NCI-H774 (cell line): ENCODE measurements at places on chromosomes 1 and 21.

- no peak for DNase-seq
These were observed 51.9 kb upstream of the PPP2R5A start for GRCh38 chr1:212233321-212233720.

GRCh38 chr1:32216566-32216965 lies 5.6 kb downstream of the TMEM234 start:
- DNase-seq = no peak

GRCh38 chr21:42175110-42175710 lies 43.7 kb upstream of the ABCG1 start:
- DNase-seq = no peak

DNA sequence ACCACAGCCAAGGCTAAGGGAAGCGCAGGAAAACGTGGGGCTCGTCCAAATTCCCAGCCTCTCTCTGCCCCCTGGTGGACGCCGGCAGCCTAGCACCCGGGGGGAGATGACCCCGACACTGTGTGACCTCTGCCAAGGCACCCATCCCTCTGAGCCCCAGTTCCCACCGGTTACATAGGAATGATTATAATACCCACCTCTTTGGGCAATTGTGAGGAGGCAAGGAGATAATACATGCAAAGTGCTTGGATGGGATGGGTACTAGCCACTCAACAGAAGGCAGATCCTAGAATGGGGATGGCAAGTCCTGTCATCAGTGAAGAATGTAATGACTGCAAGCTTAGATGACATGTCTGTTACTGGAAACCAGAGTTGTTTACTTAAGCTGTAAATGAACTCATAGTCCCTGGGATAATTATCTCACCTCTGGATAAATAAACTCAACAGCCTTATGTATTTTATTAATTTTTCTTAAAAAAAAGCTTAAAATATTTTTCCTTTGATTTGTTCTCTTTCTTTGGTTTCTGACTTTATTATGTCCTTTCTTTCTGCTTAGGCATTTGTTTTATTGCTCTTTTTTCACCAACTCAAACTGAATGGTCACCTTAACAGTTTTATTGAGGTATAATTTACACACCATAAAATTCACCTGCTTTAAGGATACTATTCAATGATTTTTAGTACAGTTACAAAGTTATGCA lies 11.3 kb upstream of the BMP8B start:
- DNase-seq = peak; percentile 65

GRCh38 chr1:174788981-174789380 lies 210.8 kb upstream of the CACYBP start:
- no peak for DNase-seq

GRCh38 chr1:90854397-90854924 lies 137.4 kb upstream of the BARHL2 start:
- DNase-seq = no peak

DNA sequence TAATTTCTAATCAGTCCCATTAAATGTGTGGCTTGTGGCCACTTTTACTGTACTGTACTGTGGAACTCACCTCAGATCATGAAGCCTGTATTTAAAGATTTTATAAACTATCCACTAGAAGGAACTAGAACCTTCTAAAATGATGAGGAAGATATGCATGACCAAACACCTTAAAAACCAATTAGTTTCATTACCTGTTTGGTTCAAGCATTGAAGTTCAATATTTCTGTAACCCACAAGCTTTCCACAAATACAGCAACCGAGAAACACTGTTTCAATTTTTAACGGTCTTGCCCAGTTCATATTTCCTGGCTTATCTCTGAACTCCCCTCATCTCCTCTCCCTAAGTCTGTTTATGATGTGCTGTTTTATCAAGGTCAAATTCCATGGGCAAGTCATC lies 264.3 kb upstream of the PLD5 start:
- DNase-seq = no peak

GRCh38 chr1:7470904-7471638 lies 300.0 kb upstream of the VAMP3 start:
- no peak for DNase-seq

DNA sequence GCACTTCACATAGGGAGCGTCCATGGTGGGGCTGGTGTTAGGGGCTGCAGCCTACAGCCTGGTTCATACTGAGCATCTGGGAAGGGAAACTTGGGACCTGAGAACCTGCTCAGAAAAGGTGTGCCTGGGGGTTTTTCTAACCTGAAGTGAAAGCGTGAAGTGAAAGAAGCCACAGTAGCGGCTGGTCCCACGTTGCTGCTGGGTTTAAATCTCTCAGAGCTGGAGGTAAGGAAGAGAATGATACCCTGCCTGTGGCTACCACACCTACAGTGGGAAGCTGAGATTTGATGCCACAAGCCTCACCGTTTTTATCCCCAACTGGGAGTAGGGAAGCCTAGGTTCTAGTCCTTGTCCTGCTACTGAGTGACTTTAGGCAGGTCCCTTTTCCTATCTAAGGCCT lies 21.0 kb upstream of the FUCA1 start:
- DNase-seq = no peak

- no peak for DNase-seq
These were observed 87.2 kb upstream of the CNIH3 start for GRCh38 chr1:224528900-224529299.

- no peak for DNase-seq
These were observed 509 bp downstream of the NVL start for GRCh38 chr1:224329484-224329841.

- DNase-seq = peak; percentile 28
These were observed 13.4 kb downstream of the SWT1 start for GRCh38 chr1:185170291-185170848.

DNA sequence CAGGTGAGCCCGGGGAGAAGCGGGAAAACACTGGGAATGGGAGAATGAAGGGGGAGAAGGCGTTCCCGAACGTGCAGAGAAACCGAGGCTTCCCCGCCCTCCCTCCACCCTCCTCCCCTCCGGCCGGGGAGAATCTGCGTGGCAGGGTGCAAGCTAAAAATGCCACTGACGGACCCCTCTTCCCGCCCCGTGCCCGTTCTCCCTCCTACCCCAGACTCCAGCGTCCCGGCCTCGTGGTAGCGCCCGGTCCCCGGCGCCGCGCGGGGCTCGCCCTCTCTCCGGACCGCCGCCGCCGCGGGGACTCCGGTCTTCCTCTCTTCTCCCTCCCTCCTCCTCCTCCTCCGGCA lies 81.6 kb upstream of the AK4 start:
- no peak for DNase-seq

GRCh38 chr1:81192647-81193642 lies 607.8 kb upstream of the ADGRL2 start:
- DNase-seq = no peak

- DNase-seq = peak; percentile 95
These were observed at the start of gene C1orf210 for GRCh38 chr1:43285269-43285990. TSS of gene C1orf210 (minus strand) at chr1:43285581. CDS start at chr1:43283270, 2,311 bp downstream.

GRCh38 chr1:217568200-217568599 lies 62.7 kb downstream of the GPATCH2 start:
- DNase-seq = no peak

DNA sequence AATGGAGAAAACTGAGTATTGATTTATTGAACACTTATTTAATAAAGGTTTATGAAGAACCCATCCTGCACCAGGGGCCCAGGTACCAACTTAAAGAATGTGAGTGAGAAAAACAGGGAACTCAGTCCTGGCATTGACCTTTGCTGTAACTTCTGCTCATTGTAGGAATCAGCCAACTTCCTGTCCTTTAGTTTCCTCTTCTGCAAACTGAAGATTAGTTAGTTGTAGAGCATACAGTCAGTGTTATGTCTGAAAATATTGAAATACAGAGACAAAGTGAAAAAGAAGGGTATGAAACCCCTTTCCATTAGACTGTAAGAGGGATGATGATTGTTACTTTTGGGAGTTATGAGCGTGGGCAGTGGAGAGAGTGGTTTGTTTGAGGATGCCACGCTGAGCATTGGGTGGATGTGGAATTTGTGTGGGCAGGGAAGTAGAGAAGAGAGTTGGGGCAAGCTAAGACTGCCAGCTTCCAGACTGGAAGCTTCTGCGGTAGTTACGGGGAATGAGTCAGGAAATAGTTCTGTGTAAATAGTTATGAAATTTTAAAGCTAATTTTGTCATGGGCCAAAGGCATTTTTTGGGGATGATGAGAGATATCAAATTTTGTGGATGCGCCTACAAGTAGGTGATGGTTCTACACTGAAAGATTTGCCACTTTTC lies 89.2 kb downstream of the GPR88 start:
- DNase-seq = no peak

DNA sequence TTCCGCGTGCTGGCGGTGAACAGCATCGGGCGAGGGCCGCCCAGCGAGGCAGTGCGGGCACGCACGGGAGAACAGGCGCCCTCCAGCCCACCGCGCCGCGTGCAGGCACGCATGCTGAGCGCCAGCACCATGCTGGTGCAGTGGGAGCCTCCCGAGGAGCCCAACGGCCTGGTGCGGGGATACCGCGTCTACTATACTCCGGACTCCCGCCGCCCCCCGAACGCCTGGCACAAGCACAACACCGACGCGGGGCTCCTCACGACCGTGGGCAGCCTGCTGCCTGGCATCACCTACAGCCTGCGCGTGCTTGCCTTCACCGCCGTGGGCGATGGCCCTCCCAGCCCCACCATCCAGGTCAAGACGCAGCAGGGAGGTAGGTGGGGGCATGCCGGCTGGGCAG lies 58.8 kb upstream of the KDM4A start:
- DNase-seq = no peak

DNA sequence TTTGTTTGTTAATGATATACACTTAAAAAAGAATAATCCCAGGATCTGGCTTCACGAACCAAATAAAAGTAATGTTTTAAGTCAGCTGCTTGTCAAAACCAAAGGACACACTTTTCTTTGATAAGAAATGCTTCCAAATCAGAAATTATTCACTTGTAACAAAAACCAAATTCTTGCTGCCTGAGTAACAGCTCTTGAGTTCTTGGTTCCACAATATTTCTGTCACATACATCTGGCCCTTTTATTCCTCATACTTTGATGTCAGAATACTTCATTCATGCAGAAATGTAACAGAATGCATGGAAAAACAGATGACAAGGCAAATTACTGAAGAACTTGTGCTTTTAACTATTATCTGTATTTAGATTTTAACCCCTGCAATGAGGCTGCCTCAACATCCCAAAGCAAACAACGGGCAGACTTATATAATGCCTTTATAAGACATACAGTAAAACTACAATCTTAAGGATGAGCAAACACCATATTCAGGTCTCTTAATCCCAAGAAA lies 1.5 kb downstream of the VAMP4 start:
- DNase-seq = no peak

GRCh38 chr1:177858332-177858821 lies 111.5 kb downstream of the SEC16B start:
- DNase-seq = peak; percentile 48

- DNase-seq = no peak
These were observed 24.3 kb upstream of the UAP1 start for GRCh38 chr1:162537216-162537615.

DNA sequence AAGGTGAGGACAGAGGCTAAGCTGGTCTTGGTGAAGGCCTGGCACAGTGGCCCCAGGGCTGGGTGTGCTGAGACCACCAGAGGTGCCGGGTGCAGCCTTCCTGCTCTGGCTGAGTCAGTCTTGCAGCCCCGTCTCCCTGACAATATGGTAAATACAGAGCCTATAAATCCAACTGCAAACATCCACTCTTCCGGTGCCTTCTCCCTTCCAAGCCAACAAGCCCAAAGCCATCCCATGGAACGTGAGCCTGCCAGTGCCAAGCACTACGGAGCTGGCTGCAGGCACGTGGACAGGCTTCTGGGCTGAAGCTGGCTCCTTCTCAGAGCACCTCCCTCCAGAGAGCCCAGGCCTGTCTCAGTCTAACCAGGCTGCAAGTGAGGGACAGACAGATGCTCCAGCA lies 70.0 kb downstream of the TRABD2B start:
- peak; percentile 14 for DNase-seq

GRCh38 chr1:207049974-207050391 lies 1.0 kb downstream of the YOD1 start:
- no peak for DNase-seq

DNA sequence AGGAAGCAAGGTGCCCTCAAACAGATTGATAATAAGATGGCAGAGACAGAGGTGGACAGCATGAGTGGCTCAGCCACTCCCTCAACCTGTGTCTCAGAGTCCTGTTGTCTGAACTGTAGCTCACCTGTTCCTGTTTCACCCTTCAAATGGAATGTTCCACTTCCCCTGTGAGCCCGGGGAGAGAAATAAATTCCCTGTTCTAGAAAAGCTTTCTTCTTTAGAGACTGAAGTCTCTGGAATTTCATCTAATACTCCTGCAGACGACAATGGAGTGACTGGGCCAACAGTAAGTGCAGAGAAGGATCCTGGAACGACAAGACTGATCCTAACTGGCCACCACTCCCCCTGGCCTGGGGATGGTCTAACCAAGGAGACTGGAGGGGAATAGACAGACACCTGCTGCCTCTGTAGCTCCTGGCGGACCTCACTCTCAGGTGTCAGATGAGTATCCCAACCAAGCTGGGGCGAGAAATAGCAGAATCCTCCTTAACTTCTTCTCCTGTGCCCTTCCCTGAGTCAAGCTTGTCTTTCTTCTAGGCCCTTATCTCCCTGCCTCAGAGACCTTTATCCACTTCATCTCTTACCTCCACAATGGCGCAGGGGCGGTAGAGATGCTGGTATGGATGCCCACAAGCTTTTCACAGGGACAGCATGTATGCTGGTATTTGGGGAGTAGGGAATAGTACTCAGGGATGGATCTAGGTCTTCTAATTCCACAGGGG lies 45.4 kb downstream of the PLEKHA6 start:
- peak; percentile 81 for DNase-seq

DNA sequence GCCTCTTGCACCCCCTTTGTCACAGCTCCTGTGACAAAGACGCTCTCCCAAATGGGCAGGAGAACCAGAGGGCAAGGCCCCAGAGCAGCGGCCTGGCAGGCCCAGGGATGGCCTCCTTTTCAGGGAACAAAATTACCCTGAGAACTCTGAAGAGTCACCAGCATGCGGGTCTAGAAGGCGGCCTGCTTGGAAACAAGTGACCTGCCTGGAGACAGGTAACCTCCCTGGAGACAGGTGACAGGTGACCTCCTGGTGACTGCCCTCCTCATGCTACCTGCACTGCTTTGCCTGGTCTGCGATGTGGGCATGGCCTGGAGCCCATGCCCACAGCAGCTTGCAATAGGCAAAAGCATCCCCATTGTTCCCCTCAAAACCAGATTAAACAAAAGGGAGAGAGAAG lies 86.5 kb upstream of the ZC3H12A start:
- no peak for DNase-seq

DNA sequence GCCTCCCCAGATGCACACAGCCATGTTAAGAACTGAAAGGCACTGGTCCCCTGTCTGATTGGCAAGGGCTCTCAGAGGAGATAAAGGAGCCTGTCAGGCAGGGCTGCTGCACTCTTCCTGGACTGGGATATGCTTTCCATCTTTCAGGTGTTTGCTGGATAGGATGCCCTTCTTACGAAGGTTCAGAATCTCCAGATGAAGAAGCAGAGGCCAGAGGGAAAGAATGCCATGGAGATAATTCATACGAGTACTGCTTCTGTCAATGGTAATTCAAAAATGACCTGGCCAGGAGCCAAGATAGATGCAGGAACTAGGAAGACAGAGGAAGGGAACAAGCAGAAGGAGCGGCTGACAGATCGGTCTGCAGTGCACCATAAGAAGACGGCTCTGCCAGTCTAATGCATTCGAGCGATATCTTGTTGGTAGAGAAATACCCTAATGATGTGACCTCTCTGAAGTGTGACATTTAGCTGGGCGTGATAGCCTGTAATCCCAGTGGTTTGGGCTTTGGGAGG lies 16.6 kb upstream of the ATP2B4 start:
- DNase-seq = no peak
